ENCODE measurements at places on chromosomes 11 and 22.

DNA sequence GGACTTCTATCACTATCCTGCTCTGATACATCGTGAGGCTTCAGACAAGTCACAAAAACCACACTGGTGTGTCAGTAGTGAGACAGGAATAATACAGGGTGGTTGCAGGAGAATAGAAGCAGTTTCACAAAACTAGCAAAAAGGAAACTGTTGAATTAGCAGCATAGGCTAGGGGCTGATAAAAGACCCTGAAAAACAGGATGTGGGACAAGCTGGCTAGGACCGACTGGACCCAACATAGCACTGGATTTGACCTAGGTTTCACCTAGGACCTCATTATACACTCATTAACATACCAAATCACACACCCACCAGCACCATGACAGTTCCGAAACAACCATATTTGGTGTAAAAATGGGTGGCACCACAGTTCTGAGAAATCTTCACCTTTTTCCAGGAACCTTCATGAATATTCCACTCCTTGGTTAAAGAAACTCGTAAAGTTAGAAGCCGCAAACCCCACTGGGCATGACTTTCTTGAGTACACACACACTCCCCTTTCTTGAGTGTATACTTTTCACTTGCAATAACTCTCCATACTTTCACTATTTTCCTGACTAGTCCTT, 76.2 kb downstream of the SLC1A2 start:
- DNase-seq, result no peak

DNA sequence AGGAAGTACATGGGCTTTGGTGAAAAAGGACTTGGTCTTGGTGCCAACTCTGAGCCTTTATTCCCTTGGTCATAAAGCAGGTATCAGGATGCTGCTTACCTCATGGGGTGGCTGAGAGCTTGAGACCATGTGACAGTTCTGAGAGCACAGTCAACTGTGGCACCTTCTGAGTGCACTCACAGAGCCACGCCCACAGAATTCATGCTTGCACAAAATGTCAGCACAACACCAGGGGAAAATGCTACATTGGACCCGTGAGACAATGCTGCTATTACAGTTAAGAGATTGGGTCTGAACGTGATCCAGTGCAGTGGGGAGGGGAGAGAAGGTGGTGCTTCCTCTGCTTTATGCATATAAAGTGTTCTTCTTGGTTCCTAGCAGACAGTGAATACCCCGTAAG, 79.5 kb upstream of the SPON1 start:
- DNase-seq, result no peak

GRCh38 chr11:131817687-131818188, 447.3 kb downstream of the NTM start:
- DNase-seq, result no peak

DNA sequence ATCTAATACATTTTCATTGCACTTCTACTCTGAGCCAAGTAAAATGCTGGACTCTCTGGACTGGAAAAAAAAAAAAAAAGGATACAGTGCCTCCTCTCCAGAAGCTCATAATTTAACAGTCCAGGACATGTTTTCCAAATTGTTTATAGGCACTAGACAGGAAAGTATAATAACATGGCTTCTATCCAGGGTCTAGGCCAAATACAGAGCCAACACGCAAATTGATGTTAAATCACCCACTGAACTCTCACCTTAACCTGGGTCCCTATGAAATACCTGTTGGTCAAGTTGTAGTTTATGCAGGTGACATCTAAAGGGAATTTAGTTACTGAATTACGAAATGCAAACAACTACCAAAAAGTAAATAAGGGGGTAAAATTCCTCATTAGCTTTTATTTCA, 428.7 kb upstream of the LUZP2 start:
- DNase-seq, result no peak

DNA sequence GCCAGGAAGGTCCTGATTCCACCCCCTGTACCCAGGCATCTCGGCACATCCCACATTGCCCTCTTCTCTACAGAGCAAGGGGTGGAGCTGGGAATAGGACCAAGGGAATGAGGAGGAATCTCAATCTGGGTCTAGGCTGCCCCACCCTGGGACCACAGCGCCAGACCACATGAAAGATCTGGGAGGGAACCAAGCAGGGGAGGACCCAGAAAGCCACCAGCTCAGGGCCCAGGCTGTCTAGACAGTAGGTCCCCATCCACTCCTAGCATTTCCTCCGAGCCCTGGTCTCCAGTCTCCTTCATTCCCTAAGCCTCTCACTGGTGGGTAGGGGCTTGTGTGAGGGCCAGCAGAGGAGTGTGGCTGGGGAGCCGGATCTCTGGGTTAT, 11.6 kb downstream of the PHLDB1 start:
- no peak for DNase-seq

- no peak for DNase-seq
These were observed 85.9 kb upstream of the SLC25A18 start for GRCh38 chr22:17477391-17477833.

DNA sequence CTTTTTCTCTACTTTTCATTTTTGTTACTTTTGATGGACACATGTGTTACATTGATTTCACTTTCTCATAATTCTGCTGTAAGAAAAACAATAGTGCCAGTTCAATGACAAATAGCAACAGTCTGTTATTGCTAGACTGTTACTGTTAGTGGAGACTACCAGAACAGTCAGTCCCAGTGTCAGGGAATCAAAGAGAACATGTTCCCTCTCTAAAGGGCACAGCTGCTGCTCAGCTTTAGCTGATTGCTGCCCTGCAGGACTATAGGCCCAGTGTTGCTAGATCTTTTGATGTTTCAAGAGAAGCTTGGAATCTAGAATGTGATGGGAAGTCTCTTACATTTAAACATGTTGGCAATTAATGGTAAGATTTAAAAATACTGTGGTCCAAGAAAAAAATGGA, 3.4 kb downstream of the BIRC3 start:
- DNase-seq, result no peak

- no peak for DNase-seq
These were observed 557.9 kb upstream of the CADM1 start for GRCh38 chr11:116062129-116062489.

- no peak for DNase-seq
These were observed 128.7 kb downstream of the SPATA19 start for GRCh38 chr11:133716602-133717001.

- no peak for DNase-seq
These were observed 93.0 kb upstream of the TOP3B start for GRCh38 chr22:22075382-22076163.

DNA sequence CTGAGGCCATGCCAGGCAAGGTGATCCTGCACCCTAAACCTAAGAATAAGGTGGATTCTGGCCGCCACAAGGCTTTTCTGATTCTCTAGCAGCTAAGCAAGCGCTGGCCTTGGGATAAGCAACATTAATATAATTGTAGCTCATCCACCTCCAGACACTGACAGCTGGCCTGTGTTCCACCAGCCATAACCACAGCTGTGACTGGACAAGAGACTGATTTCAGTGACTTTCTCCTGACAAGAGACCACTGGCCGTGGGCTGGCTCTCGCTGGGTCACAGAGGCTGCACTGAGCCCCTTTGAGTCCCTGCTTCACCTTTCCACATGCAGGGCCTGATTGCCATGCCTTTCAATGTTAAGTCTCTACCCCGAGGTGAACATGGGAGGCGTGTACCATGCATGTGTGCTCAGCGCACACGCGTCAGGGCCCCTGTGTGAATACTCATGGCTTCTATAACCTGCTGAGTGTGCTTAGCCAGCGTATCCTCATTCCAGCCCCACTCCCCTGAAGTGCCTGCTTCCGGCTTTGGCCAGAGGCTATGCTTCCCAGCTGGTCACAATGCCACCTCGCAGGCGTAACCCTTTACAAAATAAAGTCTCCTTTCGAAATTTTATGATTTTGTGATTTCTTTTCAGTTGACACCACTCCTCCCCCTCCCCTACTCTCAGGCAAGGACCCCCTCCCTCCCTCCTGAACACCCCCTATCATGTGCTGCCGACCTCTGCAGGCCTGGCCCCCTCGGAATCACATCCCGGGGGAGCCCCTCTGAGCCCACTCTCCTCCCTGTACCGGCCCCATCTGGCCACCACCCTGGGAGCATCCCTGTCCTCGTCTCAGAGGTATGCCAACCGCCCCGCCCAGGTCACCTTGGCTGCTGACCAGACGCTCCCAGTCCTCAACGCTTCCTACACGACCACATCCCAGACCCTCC, 128.1 kb downstream of the CTTN start:
- no peak for DNase-seq

DNA sequence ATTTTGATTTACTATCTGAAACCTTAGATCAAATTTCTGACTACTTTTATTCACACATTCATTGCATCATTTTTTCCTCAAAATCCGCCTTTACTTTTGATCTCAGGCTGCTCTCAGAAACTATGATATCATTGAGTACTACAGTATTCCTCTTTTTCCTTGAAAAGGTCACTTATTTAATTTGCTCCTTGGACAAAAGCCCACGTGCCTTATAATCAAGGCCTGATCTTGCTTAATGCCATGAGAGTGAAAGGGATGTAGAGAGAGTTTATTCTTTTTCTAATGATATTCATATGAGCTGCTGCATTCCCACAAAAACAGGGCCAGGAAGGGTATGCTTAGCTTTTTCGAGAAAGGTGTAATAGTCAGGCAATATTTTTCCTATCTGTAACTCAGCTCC, 327.0 kb downstream of the ETS1 start:
- DNase-seq, result no peak

DNA sequence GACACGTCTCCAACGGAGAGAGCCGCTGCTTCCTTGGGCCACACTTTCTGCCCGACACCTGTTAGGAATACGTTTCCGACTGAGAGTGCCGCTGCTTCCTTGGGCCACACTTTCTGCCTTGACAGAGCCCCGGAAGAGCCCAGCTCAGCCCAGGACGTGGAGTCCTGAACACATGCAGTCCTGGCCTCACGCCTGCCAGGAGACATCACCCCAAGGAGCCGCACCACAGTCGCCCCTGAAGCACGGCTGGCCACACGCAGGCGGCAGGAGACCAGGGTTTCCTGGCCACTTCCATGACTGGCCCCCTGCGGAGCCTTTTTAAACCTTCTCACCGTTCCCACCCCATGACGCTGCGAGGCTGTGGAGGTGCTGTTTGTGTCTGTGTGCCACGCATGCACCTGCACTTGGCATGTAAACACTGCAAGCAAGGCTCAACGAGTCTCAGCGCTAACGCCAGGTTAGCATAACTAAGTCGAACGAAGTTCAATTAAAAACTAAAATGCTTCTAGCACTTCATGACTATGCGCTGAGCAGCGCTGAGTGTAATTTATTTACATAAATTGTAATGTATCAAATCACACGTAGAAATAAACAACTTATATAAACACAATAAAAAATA, 8.8 kb downstream of the TOLLIP start:
- DNase-seq, result no peak

- no peak for DNase-seq
These were observed 10.4 kb upstream of the EIF3M start for GRCh38 chr11:32573228-32573627.

DNA sequence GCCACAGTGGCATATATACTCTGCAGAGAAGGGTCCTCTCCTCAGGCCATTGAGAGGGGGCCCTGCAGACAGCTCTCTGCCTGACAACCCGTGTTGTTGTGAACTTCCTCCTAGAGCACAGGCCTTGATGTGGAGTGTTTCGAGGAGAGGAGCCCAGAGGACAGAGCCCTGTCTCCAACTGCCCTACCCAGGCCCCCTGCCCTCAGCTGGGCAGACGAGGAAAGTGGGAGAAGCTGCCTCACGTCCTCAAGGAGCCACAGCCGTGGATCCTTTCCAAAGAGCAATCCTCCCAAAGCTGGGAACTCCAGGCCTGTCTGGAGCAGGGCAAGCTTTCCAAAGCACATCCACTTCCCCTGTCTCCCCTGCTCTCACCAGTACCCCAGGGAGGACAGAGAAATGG, 10.7 kb downstream of the LMO1 start:
- no peak for DNase-seq

- peak; percentile 17 for DNase-seq
These were observed 475 bp downstream of the PITPNB start for GRCh38 chr22:27918341-27919221.

DNA sequence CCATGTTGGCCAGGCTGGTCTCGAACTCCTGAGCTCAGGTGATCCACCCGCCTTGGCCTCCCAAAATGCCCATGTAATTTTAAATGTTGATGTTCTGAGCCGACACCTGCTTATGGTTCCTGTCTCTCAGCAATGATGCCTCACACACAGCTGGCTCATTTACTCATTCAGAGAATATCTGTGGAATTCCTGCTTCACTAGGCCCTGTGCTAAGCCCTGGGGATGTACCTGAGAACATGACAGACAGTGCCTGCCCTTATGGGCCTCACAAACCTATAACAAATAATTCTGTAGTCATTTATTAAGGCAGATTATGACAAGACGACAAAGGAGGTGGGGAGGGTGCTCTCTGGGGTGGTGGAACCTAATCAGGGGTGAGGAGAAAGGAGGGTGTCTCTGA, 93.7 kb downstream of the PRR5L start:
- no peak for DNase-seq

- DNase-seq, result no peak
These were observed 94.2 kb downstream of the ABTB2 start for GRCh38 chr11:34263441-34264091.

DNA sequence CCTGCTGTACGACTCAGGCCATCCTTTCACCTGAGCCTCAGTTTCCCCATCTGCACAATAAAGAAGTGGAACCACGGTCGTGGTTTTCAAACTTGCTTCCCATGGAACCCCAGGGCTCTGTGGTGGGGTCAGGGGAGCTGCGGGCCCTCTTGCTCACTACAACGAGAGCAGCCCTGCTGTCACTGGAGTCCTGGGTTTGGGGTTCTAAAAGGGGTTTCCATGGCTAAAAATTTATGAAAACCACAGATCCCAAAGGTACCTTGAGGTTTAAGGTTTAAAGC, 45.4 kb upstream of the CARS1 start:
- DNase-seq, result no peak

- DNase-seq, result no peak
These were observed 220.7 kb upstream of the SESN3 start for GRCh38 chr11:95451682-95452081.

DNA sequence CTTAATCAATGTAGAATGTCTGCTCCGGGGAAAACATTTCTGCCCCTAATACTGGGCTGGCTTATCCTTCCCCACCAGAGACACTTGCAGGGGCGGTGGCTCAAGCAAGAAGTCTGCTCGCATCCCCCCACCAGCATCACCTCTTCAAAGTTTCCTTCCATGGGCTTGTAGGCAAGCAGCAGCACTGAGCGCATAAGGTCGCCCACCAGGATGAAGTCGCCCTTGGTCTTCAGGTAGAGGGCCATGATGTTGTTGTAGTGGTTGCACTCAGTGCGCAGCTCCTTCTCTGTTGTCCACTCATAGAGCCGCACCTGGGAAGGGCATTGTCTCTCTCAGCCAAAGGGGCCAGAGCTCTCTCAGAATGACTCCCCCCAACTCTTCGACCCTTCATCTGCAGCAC, 8.6 kb upstream of the VWCE start:
- no peak for DNase-seq
